ENCODE measurements at places on chromosomes 11 and 22.

DNA sequence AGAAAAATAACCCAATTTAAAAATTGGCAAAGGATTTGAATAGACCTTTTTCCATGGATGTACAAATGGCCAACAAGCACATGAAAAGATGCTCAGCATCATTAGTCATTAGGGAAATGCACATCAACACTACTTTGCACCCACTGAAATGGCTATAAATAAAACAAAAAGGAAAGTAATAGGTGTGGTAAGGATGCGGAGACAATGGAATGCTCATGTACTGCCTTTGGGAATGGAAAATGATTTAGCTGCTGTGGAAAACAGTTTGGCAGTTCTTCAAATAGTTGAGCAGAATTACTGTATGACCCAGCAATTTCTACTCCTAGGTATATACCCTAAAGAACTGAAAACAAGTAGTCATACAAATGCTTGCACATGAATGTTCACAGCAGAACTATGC, 37.4 kb downstream of the LARGE2 start:
- no peak for DNase-seq

DNA sequence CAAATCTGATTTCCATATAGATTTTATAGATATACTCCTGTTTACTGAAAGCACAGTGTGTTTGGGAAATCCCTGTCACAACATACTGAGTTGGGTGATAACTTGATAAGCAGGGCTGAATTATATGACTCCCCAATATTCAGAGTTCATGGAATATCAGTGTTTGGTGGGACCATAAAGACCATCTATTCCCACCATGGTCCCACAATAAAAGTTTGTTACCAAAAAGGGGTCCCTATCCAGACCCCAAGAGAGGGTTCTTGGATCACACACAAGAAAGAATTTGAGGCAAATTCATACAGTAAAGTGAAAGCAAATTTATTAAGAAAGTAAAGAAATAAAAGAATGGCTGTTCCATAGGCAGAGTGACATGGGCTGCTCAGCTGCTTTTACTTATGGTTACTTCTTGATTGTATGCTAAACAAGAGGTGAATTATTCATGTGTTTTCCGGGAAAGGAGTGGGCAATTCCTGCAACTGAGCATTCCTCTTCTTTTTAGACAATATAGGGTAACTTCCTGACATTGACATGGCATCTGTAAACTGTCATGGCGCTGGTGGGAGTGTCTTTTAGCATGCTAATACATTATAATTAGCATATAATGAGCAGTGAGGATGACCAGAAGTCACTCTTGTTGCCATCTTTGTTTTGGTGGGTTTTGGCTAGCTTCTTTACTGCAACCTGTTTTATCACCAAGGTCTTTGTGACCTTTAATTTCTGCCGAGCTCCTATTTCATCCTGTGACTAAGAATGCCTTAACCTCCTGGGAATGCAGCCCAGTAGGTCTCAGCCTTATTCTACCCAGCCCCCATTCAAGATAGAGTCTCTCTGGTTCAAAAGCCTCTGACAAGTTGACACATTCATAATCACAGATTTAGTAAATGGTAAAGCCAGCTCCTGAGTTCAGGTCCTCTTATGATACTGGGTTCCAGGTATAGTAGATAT, 240.6 kb upstream of the PDGFD start:
- no peak for DNase-seq

GRCh38 chr11:95304777-95305176, 73.8 kb upstream of the SESN3 start:
- DNase-seq, result no peak

- no peak for DNase-seq
Measured at GRCh38 chr11:20172721-20173447, 12.6 kb upstream of the DBX1 start.

DNA sequence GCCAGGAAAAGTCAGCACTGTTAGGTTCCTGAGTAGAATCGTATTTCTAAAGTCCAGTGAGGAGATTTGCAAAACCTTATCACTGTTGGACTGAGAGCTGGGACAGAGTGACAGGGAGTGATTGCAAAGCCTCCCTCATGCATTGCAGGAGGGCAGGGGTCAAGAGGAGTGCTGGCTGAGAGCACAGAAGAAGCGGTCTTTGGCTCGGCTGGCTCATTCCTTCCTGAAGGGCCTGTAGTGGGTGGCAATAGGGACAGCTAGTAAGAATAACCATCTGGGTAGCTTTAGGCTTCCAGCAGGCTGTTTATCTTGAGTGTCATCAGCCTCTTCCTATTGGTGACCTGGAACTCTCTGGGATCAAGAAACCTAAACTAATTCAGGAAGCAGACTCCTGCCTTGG, 53.4 kb downstream of the CD44 start:
- DNase-seq, result no peak

- peak; percentile 97 for DNase-seq
Measured at GRCh38 chr11:69010964-69011623, 2.0 kb downstream of the MRGPRF start.

- DNase-seq, result peak; percentile 54
Measured at GRCh38 chr11:14908214-14908880, 16.3 kb upstream of the CYP2R1 start.

DNA sequence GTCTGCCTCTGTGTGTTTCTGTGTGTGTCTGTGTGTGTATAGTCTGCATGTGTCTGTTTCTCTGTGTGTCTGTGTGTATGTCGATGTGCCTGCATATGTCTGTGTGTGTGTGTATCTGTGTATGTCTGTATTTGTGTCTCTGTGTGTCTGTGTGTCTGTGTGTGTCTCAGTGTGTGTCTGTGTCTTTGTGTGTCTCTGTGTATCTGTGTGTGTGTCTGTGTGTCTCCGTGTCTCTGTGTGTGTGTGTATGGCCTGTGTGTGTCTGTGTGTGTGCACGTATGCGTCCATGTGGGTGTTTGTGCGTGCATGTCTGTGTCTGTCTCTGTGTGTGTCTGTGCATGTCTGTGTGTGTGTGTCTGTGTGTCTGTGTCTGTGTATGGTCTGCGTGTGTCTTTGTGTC, 439 bp downstream of the SNX32 start:
- no peak for DNase-seq

DNA sequence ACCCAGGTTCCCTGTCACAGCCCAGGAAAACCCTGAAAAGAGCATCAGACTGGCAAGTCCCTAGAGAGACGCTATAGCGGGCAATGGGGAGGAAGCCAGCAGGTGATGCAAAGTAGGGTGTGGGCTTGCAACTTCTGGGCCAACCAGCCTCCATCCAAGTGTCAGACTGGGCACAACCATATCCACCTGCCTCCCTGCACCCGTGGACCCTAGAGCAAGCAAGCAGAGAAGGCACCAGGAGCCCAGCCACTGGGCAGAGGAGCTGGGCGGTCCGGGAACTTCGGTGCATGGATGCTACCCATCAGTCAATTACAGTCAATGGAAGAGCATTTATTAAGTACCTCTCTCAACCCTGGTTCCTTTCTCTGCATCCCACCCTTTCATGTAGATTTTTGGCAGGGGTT, 2.8 kb downstream of the NECTIN1 start:
- DNase-seq, result no peak

GRCh38 chr11:134068829-134069425, at the start of gene JAM3:
Gene JAM3 (plus strand): TSS chr11:134069072. CDS start chr11:134069084, 12 bp downstream.
- DNase-seq, result peak; percentile 99

- no peak for DNase-seq
Measured at GRCh38 chr11:6526411-6527135, 29.5 kb downstream of the DNHD1 start.

GRCh38 chr11:86249307-86250098, 5.0 kb downstream of the EED start:
- DNase-seq, result no peak

- DNase-seq, result no peak
Measured at GRCh38 chr11:103067118-103067517, 24.8 kb downstream of the DCUN1D5 start.

DNA sequence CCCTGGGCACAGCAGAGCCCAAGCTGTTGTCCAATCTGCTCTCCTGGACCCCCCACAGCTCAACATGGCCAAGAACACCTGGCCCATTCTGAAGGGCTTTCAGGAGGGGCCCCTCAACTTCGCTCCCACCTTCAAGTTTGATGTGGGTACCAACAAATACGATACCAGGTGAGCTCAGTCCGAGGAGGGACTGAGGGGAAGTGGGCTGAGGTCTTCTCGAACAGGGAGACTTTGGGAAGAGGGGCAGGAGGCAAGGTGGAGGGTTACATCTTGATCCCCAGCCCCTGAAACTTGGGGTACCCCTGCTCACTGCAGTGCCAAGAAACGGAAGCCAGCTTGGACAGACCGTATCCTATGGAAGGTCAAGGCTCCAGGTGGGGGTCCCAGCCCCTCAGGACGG, 5.4 kb downstream of the INPP5J start:
- DNase-seq, result no peak

DNA sequence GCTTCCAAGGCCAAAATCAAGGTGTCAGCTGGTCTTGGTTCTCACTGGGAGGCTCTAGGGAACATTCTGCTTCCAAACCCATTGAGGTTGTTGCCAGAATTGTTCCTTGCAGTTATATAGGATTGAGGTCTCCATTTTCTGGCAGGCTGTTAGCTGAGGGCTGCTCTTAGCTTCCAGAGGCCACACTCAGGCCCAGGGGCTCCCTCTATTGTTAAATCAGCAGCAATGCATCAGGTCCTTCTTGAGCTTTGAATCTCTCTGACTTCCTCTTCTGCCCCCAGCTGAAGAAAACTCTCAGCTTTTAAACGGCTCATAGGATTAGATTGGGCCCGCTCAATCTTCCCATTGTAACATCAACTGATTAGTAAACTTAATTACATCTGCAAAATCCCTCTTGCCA, 39.3 kb upstream of the BSX start:
- DNase-seq, result peak; percentile 78

DNA sequence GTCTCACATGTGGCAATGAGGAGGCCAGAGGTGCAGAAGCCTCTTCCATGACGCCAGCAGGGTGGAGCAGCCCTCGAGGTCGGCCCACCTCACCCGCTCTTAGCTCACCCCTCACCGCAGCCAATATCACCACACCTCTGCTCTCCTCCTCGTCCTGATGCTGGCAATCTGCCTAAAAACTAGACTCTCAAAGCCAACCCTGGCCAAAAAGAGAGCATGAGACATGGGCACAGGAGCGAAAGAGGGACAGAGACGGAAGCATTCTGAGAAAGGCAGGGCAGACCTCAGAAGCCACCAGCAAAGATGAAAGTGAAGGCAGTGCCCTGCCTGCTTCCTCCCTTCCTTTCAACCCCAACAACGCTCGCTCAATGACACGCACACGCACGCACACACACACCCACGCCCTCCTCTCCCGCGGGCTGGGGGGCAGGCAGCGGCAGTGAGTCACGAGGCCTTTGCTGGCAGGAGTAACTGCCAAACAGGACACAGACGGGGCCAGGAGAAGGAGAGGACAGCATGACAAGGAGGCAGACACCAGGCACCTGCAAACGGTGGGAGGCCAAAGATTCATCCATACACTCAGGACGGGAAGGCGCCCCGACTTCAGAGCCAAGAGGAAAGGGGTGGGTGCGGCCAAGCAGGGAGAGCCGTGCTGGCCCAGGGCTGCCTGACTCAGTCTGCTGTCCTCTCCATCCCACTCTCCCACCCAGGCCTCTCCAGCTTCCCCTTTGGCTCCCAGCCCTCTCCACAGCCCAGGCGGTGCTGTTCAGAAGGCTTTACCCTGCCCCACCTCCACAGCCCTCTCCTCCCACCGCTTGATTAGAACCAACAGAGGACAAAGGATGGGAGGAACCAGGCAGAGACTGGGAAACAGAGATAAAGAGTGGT, 11.4 kb downstream of the IGSF9B start:
- DNase-seq, result no peak

GRCh38 chr11:102940714-102941588, 14.6 kb downstream of the MMP13 start:
- peak; percentile 90 for DNase-seq

GRCh38 chr11:73141309-73142127, 600 bp downstream of the FCHSD2 start:
- DNase-seq, result peak; percentile 81

DNA sequence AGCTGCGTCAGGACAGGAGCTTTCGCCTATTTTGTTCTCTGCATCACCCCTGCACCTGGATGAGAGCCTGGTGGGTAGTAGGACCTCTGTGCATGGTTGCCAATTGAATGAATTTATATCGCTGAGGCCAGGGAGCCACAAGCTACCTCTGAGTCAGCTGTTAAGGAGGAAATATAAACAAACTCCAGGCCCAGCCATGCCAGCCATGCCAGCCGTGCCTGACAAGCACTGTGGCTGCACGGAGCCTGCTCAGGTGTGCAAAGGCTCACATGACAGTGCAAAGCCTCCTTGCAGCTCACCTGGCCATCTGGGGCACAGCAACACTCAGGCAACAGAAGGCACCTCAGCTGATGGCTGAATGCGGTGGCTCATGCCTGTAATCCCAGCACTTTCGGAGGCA, 33.7 kb upstream of the LINC01488 start:
- DNase-seq, result peak; percentile 38

DNA sequence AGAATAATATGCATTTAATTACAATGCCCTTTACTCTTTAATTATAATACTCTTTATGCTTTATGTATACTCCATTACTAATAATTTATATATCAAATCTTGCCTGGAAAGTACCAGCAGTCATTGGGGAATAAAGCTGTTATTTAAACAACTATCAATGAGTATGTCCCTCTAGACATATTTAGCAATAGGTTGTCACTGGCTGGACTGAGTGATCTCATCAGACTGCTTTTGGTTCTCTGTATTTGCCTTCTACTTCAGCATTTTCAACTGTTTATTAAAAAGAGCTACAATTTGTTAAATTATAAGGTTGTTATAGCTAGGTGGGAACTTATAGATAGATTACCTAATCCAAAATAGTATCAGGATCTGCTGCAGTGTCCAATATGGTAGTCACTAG, 267.2 kb downstream of the DCDC1 start:
- DNase-seq, result no peak

GRCh38 chr22:22458896-22459588, 49.5 kb downstream of the ZNF280B start:
- DNase-seq, result no peak

DNA sequence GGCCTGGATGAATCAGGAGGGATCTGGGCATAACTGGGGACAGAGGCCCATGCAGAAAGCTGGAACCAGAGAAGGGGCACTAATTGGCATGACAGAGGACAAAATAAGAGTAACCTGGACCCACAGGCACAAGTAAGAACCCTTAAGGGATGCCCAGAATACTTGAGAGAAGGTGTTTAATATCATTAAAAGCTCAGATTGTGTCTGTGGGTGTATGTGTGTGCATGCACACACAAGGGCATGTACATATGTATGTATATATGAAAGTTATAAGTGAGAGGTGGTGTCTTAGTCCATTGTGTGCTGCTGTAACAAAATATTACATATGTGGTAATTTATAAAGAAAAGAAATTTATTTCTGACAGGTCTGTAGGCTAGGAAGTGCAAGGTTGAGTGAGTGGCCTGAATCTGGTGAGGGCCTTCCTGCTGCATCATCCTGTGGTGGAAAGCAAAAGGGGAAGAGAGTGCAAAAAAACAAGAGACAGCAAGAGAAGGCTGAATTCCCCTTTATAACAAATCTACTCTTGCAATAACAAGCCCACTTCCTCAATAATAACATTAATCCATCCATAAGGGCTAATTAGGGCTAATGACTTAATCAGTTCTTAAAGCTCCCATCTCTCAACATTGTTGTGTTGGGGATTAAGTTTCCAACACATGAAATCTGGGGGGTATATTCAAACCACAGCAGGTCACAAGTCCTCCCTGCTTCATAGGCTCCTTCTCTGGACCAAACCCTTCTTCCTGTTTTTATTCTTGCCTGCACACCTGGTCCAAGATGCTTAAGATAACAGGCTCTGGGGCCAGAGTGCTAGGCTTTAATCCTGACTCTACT, 68.3 kb upstream of the POU2AF2 start:
- DNase-seq, result no peak

- peak; percentile 47 for DNase-seq
Measured at GRCh38 chr11:132187814-132188213, 817.4 kb downstream of the NTM start.
